ENCODE measurements at places on chromosomes 7 and 10.

- no peak for DNase-seq
Measured at GRCh38 chr7:147798001-147798400, 792.6 kb upstream of the C7orf33 start.

DNA sequence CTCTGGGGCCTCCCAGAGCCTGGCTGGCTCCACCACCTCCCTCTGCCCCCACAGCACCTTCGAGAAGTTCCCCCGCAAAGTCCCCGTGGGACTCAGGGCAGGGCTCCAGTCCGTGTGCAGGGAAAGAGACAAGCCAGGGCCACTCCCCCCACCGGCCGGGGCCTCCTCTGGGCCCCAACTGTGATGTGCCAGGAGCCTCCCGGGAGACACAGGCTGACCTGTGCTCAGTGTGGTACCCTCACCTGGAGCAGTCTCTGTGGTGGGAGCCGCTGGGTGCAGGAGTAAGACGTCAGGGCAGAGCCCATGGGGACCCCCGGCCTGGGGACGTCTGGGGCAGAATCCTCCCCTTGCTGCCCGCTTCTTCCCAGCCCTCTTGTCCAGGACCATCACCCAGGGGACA, 1.5 kb upstream of the ADGRA1 start:
- DNase-seq = no peak

DNA sequence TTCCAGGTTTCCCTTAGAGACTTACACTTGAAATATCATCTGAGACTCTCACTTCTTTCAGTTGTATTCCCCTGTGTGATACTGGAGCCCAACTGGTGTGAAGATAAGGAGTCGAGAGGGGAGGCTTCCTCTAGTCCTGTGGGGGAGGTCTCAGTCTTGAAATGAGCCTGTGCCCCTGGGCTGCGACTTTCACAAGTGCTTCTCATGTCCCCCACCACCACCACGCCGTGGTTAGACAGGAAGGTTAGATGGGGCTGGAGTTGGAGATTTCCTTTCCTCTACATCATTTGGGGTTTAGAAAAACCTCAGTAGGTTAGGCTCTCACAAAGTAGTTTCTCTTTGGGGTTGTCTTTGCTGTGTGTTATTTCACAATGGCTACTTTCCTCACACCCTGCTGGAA, 25.6 kb upstream of the MKX start:
- no peak for DNase-seq

- DNase-seq = peak; percentile 85
Measured at GRCh38 chr7:66013938-66014337, 31.9 kb upstream of the GUSB start.

DNA sequence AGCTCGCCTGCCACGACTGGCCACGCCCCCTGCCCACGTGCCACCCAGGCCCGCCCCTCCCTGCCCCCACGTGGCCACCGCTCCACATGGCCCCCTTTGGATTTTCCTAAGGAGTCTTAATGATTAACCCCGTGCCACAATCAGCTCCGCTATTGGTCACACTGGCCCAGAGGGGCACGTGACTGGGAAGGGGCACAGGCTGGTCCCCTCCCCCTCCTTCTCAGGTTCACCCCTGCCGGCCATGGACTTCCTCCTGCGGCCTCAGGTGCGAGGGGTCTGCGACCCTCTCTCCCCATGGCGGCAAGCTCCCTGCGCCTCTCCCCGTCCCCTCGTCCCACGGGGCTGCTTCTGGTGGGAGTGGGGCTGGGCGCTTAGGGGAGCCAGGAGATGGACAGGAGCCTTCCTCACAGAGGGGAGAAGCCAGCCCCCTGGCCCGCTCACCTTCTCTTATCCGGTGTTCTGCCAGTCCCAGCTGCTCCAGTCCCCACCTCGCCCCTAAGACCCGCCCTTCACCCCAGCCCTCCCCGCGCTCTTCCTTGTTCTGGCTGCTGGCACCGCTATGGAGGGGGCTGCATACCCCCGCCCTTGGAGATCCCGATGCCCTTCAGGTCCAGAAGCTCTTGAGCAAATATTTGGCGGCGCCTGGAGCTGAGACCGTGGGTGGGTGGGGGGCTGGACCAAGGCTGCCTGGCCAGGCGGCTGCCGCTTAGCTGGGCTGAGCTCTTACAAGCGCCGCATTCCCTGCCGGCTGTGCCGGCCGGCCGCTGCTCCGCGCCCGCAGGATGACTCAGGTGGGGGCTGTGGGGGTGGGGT, 3.2 kb downstream of the SLC4A2 start:
- DNase-seq = peak; percentile 80

- no peak for DNase-seq
Measured at GRCh38 chr7:104795086-104795485, 218.9 kb upstream of the KMT2E start.

DNA sequence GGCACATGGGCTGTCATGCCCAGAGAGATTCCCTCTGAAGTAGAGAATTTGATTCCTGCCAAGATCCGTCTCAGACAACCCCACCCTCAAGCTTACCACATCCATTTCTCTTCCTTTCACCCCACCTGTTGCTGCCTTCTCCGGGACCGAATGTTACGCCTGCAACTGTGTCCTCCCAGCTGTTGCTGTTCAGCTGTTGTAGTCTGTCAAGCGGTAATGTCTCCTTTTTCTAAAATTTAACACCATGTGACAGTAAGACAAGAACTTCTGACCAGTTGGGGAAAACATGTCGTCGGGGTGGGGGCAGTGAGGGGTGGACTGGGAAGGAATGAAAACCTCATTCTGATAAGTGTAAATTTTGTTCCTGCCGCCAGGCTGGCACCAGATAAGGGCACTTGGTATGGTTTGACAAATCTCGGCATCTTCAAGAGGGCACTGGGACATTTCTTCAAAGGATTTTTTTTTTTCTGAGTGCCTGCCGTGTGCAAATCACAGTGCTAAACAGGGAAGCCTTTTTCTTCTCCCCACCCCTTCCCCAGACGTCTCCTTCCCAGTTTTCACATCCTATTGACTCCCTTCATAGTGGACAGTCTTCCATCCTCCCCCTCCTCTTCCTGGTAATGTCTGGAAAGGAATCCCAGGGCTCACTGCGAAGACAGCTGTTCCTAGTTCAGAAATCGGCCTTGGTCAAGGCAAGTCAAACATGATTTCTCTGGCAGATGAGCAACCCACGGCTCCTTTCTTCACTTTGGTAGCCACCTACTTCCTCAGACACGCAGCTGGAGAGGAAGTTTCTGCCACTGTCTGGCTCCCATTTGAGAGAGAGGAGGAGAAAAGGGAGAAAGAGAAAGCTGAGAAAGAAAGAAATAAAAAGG, 5.0 kb upstream of the CELF2 start:
- DNase-seq = no peak

GRCh38 chr10:126536656-126537055, 133.8 kb downstream of the C10orf90 start:
- DNase-seq = no peak

DNA sequence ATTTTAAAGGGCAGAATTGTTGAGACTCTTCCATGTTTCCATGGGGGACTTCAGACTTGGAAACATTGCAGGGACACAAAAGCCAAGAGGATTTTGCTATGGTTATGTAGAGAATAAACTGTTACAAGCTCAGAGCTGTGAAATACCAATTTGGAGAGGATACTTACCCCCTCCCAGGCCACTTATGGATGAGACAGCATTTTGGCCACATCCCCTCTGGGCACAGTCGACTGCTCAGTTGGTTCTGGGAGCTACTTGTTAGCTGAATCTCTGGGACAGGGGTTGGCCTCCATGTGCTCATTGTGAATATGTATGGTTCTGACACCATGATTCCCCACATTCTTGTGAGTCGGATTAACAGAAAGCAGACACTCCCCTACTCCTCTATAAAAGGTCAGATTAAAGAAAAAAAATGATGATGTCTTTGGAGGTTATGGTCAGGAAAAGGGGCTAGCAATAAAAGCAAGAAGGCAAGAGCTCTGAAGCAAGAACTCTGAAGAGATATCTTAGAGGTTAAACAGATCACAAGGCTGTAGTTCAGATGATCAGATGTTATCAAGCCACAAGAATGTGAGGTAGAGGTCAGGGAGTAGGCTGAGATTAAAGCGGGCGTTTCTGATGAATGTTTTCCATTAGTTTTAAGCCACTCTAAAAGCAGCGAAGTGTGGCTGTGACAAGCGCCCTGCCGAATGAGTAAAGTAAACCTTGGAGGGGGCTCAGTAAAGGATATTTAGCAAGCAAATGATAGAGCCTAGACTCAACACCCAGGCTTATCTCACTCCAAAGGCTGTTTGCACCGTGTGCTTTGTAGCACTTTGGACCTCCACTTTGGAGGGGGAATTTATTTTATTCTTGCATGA, 17.2 kb downstream of the STAMBPL1 start:
- DNase-seq = no peak

GRCh38 chr7:50676740-50677637, 105.7 kb downstream of the GRB10 start:
- no peak for DNase-seq

DNA sequence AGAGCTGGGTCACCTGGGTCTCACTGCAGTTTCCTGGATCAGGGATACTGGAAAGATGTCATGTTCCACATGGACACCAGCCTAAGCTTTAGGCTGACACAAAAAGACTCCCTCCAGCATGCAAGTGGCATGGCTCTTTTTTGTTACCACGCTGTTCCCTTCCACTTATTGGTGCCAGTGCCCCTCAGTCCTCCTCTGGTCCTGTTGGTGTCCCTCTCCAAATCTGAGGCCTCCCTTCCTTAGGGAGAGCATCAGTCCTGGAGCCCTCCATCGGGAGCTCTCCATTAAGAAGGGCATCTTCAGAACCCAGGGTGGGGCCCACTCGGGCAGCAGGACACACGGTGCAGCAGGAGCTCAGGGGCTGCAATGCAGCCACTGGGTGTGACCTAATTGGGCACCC, 76.1 kb upstream of the LRRC18 start:
- no peak for DNase-seq

DNA sequence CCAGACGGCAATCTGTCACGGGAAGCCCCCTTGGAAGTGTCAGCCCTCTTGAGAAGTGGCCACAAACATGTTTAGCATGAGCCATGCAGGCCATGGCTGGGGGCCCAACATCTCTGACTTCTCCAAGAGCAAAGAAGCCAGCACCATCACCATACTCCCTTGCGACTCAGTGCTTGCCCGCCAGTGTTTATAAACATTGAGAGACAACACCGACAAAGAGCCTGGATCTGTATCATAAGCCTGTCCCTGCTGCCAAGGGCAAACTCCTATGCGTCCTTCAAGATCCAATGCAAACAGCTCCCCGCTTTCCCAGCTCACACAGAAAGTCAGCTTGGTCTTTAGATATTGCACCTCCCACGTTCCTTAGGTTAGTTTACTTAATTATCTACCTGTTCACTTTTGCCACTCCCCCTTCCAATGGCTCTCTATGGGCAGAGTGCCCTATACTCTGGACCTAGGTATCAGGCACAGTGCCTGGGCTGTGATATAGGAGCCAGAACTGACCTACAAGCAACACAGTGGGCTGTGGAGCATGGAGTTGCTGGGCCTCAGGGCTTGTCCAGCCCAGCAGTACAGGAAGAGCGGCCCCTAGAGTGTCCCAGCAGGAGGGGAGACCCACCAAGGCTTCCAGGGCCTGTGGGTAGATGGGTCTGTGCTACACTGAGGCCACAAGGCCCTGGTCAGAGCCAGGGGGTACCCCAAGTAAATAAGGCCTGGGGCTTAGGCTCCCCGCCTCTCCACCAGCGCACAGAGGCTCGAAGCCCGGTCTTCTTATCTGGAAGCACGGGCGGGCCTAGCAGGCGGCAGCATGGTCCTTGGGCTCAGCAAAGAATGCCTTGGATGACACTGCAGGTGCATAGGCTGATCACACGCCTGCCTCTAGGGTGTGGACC, 37.7 kb downstream of the CAMK2B start:
- DNase-seq = no peak

DNA sequence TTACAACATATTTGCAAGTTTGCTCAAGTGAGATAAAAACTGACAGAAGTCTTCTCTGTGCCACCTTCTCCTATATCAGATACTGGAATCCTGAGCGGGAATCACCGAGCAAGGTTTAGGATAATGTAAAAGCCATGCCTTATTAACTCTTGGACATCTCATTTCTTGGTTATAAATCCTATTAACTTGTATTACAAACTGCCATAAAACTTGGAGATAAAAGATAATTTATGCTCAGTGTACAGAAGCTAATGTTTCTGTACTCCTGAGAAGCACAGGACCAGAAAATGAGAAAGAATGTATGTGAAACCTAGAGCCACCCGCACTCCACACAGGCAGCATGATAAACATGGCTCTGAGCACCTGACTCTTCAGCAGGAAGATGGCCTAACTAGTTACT, 181.2 kb upstream of the NOBOX start:
- no peak for DNase-seq

- no peak for DNase-seq
Measured at GRCh38 chr7:95002775-95003174, 95.4 kb downstream of the PPP1R9A start.

DNA sequence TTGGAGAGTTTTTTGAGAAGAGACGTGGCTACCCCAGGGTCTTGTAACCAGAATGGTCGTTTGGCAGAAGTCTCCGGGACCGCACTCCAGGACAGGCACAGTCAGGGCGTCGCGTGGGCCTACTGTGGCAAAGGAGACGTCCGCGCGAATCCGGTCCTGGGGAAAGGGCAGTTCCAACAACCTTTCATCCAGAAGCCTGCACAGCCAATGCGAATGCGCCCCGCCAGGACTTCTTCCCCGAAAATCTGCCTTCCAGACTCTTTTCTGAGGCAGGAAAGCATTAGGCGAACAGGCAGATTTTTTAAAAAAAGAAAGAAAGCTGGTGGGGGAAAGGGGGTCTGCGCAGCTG, 2.0 kb downstream of the HPSE2 start:
- DNase-seq = no peak

DNA sequence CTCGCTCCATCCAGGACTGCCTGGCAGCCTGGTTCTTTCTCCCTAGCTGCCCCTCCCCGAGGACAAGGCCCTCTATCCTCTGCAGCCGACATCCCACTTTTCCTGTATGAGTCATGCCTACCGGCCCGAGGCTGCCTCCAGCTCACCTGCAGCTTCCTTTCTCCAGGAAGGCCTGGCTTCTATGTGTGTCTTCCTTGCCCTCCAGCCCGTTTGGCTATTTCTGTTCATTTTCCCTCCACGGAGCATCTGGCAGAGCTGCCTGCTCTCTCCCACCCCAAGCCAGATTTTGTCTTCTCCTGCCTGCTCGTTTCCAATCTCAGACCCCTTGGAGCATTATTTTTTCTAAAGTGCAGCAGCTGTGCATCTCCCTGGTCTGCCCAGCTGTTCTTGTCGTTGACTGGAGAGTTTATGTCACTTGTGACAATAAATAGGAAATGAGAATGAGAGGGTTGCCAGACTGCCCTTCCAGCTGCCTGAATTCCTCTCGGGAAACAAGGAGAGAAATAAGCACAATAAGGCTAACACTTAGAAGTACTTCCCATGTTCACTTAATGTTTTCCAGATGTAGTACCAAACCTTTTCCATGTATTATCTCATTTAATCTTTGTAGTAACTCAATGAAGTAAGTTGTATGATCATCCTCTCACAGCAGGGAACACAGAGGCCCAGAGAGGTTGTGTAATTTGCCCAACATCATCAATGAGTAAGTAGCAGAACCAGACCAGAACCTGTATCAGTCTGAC, 19.7 kb downstream of the UBTD1 start:
- peak; percentile 51 for DNase-seq

Measured in choroid plexus epithelial cell (primary cell).